Placental pericyte (primary cell): ENCODE measurements at places on chromosomes 13 and 19. TPM values are rescaled to one million over a fixed set of nuclear protein-coding genes. Genes with fewer than 3 reads are reported as not detected.

The RFPL4AL1 gene
- total RNA-seq = not detected in 2 replicates

The ADGRE1 gene
- total RNA-seq = 0.22 TPM in 1 of 2 replicates, not detected in the other

The GPR42 gene
- not detected in 2 replicates for total RNA-seq

The CCDC169 gene
- total RNA-seq = 1.3 and 3.3 TPM in 2 replicates

The MYBPC2 gene
- total RNA-seq = not detected in 2 replicates

The RASAL3 gene
- not detected in 2 replicates for total RNA-seq

The ZNF260 gene
- 8.1 and 10.5 TPM in 2 replicates for total RNA-seq

The ATP4B gene
- total RNA-seq = not detected in 2 replicates

The VSTM2B gene
- not detected in 2 replicates for total RNA-seq

The GNG7 gene
- 0.44 TPM in 1 of 2 replicates, not detected in the other for total RNA-seq

The SYCN gene
- not detected in 2 replicates for total RNA-seq

The FXYD5 gene
- total RNA-seq = 55.0 and 63.7 TPM in 2 replicates

The CEACAM6 gene
- not detected in 2 replicates for total RNA-seq

The EBI3 gene
- 1.3 and 1.7 TPM in 2 replicates for total RNA-seq

The CD33 gene
- not detected in 2 replicates for total RNA-seq

The KBTBD7 gene
- total RNA-seq = 4.3 and 4.6 TPM in 2 replicates

The SLC17A7 gene
- not detected in 2 replicates for total RNA-seq

The SLC25A41 gene
- under 0.01 TPM in 1 of 2 replicates, not detected in the other for total RNA-seq

The C1QTNF9B gene
- not detected in 2 replicates for total RNA-seq

The ZBTB45 gene
- 7.2 and 11.6 TPM in 2 replicates for total RNA-seq

The SELENOW gene
- 37.4 and 111 TPM in 2 replicates for total RNA-seq

The ZNF581 gene
- 13.5 and 22.1 TPM in 2 replicates for total RNA-seq

The ERICH4 gene
- total RNA-seq = not detected in 2 replicates

The NOTCH3 gene
- 5.3 and 63.7 TPM in 2 replicates for total RNA-seq

The KIR2DL4 gene
- total RNA-seq = not detected in 2 replicates

The ZNF729 gene
- not detected in 2 replicates for total RNA-seq

The MISP3 gene
- total RNA-seq = under 0.01 and 0.43 TPM in 2 replicates

The CACNA1A gene
- total RNA-seq = 0.22 and 3.6 TPM in 2 replicates

The CDC42EP5 gene
- 8.5 and 9.4 TPM in 2 replicates for total RNA-seq

The ITGBL1 gene
- total RNA-seq = 69.4 and 71.8 TPM in 2 replicates

The SIAH3 gene
- not detected in 2 replicates for total RNA-seq

The UNC13A gene
- total RNA-seq = 0.44 and 1.3 TPM in 2 replicates
